ENCODE measurements at places on chromosomes 3 and 15.

DNA sequence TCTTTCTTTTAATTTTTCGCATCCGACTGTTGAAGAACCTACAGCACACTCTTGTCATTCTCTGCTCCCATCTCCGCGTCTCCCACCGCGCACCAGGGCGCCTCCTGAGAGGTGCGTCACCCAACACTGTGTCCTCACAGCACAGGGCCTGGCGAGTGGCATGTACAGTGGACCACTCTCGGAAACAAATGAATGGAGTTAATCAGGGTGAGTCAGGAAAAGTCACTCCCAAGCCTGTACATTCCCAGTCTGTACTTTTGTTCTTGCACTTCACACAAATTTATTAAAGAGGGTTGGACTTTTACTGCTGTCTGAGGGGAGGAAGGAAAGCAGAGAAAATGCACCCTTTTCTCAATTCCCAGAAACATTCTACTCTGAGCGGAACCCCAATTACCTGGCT, 625 bp downstream of the COL6A6 start:
- no peak for DNase-seq

DNA sequence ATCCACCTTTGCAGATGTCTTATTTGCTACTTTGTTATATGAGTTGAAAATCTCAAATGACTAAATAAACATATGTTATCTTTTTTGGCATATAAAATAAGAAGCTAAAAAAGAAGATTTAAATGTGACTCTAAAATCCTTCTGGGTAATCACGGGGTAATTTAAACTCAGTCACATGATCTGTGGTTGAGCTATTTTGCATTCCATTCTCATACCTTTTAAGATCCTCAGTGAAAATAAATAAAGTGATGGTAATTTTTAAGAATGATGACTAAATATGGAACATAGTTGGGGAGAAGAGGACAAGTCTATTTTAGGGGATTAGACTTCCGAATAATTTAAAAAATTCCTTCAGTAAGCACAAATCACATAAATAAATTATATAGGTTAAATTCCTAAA, 1076.8 kb downstream of the TUSC7 start:
- no peak for DNase-seq

- DNase-seq = no peak
These were observed 191.3 kb downstream of the ZMAT3 start for GRCh38 chr3:178880274-178880673.

- no peak for DNase-seq
These were observed 25.1 kb upstream of the HERC1 start for GRCh38 chr15:63858881-63859280.

Measured in activated T-helper 1 cell treated with anti-CD3 and anti-CD28 coated beads, Interleukin-2, amount 50 U/mL, for 16 hours (primary cell).